ENCODE measurements at places on chromosomes 1 and 21.

GRCh38 chr1:210441028-210441427 is 112.3 kb downstream of the HHAT start:
- DNase-seq, result no peak

DNA sequence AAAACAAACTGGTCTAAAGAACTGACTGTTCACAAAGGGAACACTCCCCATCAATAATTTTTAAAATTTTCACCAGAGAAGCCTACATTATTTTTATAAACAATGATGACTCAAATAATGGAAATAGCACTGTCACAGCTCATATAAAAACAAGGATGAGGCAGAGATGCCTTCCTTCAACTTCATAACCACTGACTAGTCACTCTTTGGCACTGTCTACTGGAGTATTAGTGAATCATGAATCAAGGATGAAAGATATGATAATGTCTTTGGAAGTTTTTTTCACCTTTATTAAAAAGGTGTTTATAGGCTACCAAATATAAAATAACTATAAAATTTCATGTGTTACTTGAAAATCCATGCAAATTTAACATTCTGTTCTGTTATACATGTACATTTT is 316.9 kb downstream of the VAV3 start:
- DNase-seq, result no peak

GRCh38 chr21:23543333-23543732 is 2063.9 kb downstream of the MRPL39 start:
- no peak for DNase-seq

GRCh38 chr1:228002792-228003191 is 4.0 kb upstream of the WNT3A start:
- no peak for DNase-seq

GRCh38 chr1:226676381-226676780 is 62.7 kb downstream of the ITPKB start:
- no peak for DNase-seq

GRCh38 chr21:46121286-46122221 is 23.6 kb downstream of the COL6A2 start:
- no peak for DNase-seq

GRCh38 chr1:19909392-19909791 is 14.0 kb downstream of the PLA2G2E start:
- DNase-seq, result no peak

- DNase-seq, result no peak
Observed at GRCh38 chr1:10738061-10739058, 58.1 kb downstream of the CASZ1 start.

GRCh38 chr1:183583466-183583865 is 6.8 kb downstream of the NCF2 start:
- no peak for DNase-seq

DNA sequence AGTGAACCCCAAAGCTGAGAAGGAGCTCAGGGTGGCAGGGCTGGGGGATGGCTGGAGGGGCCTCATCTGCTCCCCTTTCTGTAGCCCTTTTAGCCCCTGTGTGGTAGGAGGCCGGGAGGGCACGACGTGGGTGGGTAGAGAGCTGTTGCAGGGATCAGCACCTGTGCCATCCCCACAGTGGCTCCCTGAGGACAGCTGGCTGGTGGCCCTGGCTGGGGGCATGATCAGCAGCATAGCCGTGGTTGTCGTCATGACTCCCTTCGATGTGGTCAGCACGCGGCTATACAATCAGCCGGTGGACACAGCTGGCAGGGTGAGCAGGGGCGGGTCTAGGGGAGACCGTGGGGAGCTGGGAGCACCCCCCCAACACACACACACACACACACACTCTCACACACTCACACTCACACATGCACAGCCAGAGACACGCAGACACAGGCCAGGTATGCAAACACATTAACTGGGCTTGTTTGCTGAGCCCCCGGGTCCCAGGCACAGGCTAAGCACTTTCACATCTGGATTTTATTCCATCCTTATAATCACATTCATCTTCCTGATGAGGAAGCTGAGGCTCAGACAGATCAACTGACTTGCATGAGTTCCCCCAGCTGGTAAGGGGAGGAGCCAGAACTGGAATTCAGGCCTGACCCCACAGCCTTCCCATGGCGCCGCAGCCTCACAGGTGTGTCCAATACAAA is 2.5 kb downstream of the SLC25A34 start:
- no peak for DNase-seq

GRCh38 chr1:15062479-15063099 is 91.0 kb upstream of the TMEM51 start:
- DNase-seq, result peak; percentile 11

DNA sequence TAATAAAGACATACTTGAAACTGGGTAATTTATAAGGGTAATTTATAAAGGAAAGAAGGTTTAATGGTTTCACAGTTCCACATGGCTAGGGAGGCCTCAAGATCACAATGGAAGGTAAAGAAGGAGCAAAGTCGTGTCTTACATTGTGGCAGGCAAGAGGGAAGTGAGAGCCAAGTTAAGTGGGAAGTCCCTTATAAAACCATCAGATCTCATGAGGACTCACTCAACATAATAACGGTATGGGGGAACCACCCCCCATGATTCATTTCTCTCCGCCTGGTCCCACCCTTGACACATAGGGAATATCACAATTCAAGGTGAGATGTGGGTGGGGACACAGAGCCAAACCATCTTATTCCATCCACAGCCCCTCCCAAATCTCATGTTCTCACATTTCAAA is 76.8 kb upstream of the ZNF678 start:
- no peak for DNase-seq

DNA sequence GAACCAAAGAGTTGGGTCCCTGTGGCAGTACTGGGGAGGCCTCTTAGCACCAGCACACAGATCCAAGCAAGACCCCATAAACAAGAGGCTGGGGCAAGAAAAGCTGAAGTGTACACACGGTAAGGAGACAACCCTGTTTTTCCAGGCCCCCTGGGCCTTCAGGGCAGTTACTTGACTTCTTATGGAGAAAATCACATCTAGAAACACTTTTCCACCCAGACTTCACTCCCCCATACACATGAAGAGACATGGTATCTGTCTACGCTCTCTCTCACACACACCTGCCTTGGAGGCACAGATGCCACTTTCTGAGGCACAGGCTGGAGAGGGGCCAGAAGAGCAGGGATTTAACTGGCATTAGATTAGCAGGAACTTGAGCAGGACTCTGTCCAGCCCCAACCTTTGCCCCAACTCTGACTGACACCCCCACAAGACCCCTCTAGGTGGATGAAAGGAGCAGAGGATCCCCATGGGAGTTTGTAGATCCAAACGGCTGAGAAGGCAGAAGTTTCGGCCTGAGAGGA is 2.2 kb downstream of the CERS2 start:
- no peak for DNase-seq

DNA sequence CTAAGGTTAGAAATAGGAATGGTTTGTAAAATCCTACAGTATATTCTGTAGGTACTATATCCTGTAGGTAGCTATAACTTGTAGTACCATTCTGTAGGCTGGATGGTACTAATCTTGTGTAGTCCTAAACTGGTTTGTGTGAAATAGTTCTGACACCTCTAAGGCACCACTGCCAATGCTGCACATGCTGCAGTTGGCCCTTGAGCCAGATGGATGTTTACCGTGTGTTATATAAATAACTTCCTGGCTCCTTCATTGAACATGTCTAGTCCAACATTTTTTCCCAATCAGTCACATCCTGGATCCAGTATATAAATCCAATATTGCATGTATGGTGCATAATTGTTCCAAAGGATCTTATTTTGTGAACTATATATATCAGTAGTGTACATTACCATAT is 89.5 kb upstream of the GNG4 start:
- DNase-seq, result no peak

DNA sequence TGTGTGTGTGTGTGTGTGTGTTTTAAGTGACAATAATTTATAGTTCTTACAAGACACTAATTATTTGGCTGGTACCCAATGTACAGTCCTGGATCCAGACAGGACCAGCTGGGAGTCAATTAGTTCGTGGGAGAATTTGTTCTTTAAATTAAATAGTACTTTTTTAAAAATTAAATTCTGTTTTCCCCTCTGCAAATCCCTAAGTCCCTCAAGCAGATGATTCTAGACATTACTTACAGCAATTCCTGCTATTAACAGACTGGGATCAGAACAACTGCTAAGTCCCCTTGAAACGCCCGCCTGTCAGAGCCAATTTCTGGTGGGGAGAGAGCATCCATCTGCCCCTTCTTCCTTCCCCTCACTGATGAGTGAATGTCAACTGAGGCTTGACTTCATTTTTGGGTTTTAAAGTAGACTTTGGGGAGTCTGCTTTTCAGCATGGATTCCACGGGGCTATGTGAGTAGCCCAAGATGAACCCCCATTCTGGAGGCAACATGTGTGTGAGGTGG is 83.9 kb downstream of the SMYD2 start:
- DNase-seq, result no peak

DNA sequence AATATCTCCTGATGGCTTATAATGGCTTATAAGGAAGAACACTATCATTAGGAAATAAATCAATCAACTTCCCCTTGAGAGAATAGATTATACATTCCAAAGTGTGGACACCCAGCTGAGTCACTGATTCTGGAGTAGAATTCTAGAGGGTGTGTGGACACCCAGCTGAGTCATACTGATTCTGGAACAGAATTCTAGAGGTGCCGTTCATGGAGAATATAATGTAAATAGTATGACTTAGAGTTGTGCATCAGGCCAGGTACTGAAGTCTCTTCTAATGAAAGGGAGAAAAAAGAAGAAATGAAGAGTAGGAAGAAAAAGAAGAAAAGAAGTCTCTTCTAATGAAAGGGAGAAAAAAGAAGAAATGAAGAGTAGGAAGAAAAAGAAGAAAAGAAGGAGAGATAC is 2.4 kb upstream of the USP33 start:
- DNase-seq, result no peak

- DNase-seq, result no peak
Observed at GRCh38 chr1:205015241-205015640, 27.8 kb upstream of the CNTN2 start.

- DNase-seq, result peak; percentile 91
Observed at GRCh38 chr1:165367375-165367993, 11.0 kb upstream of the LMX1A start.

- DNase-seq, result no peak
Observed at GRCh38 chr1:112454316-112454715, 54.4 kb upstream of the WNT2B start.

GRCh38 chr1:160643138-160643537 is 3.7 kb downstream of the SLAMF1 start:
- no peak for DNase-seq

DNA sequence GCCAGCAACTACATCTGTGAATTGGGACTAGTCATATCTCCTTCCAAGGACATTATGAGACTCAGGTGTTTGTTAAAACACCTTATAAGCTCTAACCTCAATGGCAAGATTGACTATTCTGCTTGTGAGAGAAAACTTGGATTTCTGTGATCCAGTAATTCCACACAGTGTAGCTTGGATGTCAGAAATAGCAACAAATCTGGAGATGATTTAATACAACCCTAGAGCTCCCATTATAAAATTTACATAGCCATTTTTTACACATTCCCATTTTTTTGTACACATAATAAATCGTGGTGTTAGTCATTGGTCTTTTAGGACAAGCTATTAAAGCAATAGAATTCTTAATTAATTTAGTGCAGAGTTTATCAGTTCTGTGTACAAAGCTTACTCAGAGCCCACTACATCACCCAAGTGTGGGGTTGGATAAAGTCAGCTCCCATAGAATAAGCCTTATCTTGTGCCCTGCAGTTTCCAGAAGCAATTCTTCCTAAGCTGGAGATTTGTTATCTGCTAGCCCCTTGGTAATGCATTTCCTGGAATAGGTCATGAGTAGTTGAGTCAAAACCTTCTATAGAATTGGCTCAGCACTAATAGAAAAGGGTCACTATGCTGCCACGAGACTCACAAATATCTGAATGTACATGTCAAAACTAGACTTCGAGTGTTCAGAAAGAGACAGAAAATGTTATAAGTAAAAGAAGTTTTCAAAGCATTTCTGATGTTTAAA is 434.0 kb upstream of the RUNX1 start:
- DNase-seq, result no peak

DNA sequence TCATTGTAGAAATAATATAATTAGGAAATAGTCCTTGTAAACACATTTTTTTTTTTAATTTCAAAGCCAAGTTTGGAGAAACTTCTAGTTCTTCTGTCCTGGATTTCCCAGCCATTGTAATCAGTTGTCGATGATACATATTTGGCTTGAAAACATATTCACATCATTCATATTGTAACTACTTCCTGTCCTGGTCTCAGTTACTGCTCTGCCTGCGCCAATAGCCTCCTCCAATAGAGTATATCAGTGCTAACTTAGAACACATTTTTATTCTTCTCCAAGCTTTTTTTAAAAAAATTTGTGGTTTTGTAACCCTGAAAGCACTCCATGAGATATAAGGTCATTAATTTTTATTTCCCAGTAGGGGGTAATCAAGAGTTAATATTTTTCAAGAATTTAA is 46.1 kb upstream of the FMO2 start:
- no peak for DNase-seq

DNA sequence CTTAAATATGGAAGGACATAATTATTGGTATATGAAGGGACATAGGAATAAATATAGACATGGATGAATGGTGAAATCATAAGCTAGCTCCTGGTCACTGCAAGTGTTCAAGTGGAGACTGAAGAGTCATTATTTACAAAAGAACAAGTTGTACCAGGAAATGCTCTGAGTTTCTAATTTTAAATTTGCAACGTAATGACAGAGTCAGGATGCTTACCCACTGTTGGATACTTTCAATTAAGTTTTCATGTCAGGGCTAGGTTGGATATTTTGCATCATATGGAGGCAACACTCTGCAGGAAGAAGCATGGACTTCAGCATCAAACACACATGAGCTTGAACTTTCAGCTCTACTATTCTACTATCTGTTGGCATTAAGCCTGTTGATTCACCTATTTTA is 499.6 kb upstream of the C1orf87 start:
- DNase-seq, result no peak

Data from neural crest cell (in vitro differentiated cells).